Natural killer cell (primary cell): ENCODE measurements at places on chromosomes 5 and 9. TPM values are rescaled to one million over a fixed set of nuclear protein-coding genes. Genes with fewer than 3 reads are reported as not detected.

DNA sequence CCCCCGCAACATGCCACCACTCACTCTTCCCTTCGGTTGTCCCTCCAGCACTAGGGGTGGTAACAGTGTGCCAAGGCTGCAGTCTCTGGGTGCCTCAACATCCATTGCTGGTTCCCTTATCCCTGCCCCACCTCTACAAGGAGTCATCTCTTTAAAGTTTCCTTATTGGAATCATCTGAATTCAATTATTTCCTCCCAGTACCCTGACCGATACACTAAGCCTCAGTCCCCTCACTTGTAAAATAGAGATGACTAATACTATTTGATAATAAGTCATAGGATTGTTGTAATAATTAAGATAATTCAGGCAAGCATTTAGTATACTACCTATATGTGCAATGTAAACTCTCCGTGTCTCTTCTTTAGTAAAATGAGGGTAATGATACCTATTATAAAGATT is 352.5 kb downstream of the ENC1 start:
- DNase-seq: no peak

GRCh38 chr5:158569534-158569933 is 530.2 kb downstream of the EBF1 start:
- DNase-seq: no peak

The DNAJC21 gene
- total RNA-seq: 57.9 TPM

- no peak for DNase-seq
Measured at GRCh38 chr9:92064711-92065110, 50.5 kb downstream of the SPTLC1 start.

DNA sequence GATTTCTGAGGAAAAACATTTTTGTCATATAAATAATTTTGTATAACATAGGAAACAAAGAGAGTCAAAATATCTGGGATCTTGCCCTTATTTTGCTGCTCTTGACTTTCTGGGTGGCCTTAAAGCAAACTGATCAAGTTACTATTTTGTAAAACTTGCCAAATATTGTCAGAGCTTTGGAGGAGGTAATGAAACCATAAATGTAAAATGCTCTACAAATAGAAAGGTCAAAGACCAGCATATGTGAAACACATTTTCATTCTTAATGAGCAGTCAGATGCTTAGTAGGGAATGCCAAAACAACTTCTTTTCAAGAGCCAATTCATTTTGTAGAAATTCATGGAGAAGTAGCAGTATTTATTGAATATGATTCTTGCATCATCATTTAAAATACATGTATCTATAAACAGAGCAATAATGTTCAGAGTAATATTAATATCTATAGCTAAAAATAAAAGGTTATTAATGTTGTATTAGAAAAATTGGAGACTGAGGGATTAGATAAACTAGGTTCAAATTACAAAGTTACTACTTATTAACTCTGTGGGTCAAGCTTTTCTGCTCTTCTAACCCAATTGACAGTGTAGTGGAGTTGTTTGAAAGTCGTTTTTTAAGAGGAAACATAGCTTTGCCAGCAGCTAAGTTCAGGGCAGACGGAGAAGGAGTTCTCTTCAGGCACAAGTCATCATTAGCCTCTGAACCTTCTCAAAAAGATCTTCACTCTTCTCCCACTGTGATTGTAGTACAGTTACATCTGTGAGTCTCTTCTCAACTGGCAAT is 2053.1 kb downstream of the EFNA5 start:
- DNase-seq: no peak

DNA sequence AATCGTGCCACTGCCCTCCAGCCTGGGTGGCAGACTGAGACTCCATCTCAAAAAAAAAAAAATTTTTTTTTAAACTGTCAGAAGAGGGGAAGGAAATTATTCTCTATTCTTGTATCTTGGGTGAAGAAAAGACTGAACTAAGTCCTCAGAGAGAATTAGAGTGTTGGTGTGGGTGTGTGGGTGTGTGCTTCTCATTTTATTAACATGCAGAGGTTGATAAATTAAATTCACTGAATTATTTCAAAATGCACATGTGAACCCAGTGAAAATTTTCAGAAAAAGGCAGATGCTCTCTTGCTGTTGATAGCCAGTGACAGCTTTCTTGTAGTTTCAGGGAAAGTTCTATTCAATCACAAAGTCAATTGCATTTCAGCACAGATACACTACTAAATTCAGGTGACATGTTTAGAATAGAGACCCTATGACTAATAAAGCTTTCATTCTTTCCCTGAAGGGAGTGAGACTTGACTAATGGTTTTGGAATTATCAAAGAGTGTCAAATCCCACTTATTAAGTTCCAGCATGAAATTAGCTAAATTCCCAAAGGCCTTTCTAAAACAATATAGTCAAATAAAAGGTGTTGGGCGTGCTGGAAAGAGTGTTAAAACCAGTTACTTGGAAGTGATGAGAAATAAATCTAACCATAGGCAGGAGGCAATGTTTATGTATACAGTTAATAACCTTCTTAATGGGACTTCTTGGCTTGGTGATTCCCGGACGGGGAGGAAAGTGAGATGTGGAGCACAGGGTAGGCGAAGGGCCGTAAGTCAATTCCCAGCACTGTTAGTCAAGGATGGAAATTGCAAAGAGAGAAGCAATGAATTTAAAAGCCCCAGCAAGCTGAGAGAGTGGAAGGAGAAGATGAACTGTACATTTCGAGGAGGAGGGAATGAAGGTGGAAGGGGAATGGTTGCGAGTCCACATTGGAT is 103.2 kb upstream of the SPATA31D4 start:
- no peak for DNase-seq

GRCh38 chr5:160692271-160692670 is 159.7 kb downstream of the ATP10B start:
- no peak for DNase-seq

GRCh38 chr5:90022711-90023053 is 386.9 kb downstream of the CETN3 start:
- no peak for DNase-seq

The MEGF10 gene
- 1.4 TPM for total RNA-seq

The PCDHGA10 gene
- total RNA-seq: 0.61 TPM

- DNase-seq: no peak
Measured at GRCh38 chr5:174777583-174777982, 53.2 kb downstream of the MSX2 start.

The PAEP gene
- not detected for total RNA-seq

GRCh38 chr5:139805545-139805944 is 9.9 kb downstream of the PSD2 start:
- no peak for DNase-seq

- DNase-seq: no peak
Measured at GRCh38 chr5:80703291-80703690, 48.5 kb upstream of the DHFR start.

- no peak for DNase-seq
Measured at GRCh38 chr5:172274951-172275753, 8.4 kb downstream of the UBTD2 start.

DNA sequence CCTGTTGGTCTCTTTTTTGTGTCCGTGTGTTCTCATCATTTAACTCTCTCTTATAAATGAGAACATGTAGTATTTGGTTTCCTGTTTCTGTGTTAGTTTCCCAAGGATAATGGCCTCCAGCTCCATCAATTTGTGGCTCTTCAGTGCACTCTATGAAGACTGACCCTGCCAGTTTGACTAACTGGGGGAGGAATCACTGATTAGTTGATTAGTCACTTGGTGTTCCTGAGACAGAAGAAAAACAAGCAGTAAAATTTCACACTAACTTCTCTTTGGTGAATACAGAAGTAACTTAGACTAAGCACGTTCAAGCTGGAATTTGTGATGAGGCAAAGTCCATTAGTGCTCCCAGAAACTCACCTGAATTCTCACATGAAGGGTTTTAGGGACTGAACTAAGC is 495.8 kb upstream of the RORB start:
- no peak for DNase-seq

- no peak for DNase-seq
Measured at GRCh38 chr9:93686127-93686879, 109.9 kb downstream of the PHF2 start.

- DNase-seq: no peak
Measured at GRCh38 chr9:136084063-136084944, 10.8 kb downstream of the NACC2 start.

DNA sequence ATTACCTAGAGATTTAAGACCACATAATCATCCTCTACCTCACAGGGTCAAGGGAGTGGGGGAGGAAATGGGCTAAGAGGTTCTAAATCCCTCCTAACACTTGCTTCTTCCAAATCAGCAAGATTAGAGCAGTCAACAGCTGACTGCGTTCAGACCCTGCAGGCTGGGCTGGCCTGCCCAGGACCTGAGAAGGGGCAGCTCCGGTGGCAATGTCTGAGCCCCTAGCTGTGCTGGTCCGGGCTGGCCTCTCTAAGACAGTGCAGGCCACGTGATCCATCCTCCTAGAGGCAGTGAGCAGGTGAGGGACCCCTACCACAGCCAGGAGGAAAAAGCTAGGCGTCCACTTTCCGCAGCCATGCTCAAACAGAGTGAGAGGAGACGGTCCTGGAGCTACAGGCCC is at the start of gene KCNV2:
Gene KCNV2, plus strand, starts transcription at position 126 of the 400 bp plus-strand sequence. Its CDS starts 230 bp downstream, at position 356.
- DNase-seq: no peak

- no peak for DNase-seq
Measured at GRCh38 chr5:41057231-41057630, 13.9 kb downstream of the MROH2B start.

The DNAJA1 gene
- total RNA-seq: 244 TPM

DNA sequence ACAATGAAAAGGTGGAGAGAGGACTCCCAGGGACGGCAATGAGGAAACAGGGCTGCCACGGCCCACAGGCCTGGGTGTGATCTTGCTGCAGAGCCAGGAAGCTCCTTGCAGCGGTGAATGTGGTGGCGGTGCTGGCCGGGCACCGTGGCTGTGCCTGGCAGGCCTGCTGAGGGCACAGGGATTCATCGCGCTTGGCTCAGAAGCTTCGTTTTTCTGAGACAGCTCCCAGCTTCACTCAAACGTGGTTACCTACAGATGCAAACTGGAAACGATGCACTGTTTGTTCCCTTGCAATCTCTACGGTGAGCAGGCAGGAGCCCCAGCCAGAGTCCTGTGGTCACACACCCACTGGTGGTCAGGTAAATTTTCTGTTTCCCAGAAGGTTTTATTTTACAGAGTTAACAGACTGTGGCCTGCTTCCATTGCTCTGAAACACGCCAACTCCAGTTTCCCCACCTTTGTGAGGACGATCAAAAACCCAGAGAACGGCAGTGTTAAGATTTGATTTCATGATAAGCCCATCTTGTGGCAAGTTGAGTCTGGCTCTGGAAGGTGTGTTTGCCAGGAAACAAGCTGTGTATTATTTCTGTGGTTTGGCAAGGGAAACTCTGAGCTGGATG is 183.9 kb downstream of the AUH start:
- no peak for DNase-seq

DNA sequence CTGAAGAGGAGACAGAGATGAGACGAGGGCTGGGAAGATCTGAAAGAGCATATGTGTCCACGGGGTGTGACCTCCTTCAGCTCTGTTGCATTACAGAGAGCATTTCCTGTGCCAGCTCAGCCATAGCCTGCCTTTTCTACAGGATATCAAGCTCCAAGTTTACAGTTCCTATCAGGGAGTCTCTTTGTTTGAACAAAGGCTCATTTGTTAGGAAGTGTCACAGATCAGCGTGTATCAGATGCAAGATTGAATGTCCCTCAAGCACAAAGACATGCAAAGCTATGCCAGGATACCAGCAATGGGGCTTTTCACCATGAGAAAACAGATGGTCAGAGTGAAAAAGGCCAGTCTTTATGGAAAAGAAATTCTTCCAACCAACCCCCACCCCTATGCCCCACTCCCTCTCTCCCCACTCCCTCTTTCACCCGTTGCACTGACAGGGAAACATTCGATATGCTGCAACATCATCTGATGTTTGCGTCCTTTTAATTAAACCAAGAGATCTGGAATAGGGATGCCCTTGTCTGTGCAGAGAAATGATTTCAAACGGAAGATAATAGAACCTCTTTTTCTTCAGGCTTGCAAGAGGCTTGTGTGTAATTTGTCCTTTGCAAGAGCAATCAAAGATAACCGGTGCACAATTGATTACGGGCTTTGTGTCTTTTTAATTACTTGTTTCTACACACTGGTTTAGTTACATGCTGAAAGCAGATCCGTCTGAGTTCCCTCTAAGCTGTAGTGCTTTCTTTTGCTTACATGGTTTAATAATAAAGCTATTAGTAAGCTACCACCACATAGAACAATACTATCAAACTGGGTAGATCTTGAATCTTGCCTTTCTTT is 263.1 kb upstream of the RGMB start:
- no peak for DNase-seq
